ENCODE measurements at places on chromosomes 13 and 19.

GRCh38 chr19:4662812-4663211, 7.3 kb downstream of the MYDGF start:
- no peak for DNase-seq

GRCh38 chr19:49456326-49456725, 3.3 kb downstream of the ALDH16A1 start:
- DNase-seq: no peak

DNA sequence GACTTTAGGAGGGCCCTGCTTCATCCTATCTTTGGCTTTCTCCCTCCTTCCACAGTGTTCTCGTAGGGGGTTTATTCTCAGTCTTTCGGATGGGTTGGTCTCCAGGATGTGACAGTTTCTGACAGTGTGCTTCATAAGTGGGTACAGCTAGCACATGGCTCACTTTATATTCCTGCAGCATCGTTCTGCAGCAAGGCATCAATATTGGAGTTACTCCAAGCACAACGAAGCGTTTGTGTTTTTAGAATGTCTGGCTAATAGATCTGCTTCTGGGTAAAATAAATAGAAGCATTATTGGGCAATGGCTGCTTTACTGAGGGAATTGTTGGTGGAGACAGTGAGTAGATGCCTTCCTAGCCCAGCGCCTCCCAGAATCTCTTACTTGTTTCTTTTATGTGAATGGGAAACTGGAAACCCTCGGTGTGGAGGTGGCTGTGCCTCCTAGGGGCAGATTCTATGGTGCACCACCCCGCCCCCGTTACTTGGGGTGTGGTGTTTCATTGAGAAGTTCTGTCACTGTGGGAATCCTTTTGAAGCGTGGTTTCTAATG, 2.0 kb downstream of the FARP1 start:
- no peak for DNase-seq

- no peak for DNase-seq
Measured at GRCh38 chr19:18453269-18454024, 15.5 kb upstream of the ISYNA1 start.

DNA sequence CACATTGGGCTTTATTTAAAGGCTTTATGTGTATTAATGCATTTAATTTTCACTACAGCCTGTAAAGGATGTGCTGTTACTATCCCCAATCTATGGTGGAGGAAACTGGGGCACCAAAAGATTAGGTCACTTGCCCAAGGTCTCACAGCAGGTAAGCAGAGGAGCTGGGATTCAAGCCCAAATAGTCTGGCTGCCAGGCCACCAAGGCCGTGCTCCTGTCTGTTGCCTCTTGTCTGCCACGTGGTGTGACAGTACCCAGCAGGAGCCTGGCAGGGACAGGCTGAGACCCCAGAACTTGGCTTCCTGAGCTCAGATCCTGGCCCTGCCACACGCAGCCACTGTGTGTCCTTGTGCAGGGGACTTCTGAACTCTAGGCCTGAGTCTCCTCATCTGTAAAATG, 4.5 kb downstream of the NTN5 start:
- DNase-seq: no peak

GRCh38 chr19:28247243-28247642, 965.7 kb downstream of the UQCRFS1 start:
- DNase-seq: no peak

GRCh38 chr13:74134777-74135325, 647 bp upstream of the KLF12 start:
- peak; percentile 66 for DNase-seq

DNA sequence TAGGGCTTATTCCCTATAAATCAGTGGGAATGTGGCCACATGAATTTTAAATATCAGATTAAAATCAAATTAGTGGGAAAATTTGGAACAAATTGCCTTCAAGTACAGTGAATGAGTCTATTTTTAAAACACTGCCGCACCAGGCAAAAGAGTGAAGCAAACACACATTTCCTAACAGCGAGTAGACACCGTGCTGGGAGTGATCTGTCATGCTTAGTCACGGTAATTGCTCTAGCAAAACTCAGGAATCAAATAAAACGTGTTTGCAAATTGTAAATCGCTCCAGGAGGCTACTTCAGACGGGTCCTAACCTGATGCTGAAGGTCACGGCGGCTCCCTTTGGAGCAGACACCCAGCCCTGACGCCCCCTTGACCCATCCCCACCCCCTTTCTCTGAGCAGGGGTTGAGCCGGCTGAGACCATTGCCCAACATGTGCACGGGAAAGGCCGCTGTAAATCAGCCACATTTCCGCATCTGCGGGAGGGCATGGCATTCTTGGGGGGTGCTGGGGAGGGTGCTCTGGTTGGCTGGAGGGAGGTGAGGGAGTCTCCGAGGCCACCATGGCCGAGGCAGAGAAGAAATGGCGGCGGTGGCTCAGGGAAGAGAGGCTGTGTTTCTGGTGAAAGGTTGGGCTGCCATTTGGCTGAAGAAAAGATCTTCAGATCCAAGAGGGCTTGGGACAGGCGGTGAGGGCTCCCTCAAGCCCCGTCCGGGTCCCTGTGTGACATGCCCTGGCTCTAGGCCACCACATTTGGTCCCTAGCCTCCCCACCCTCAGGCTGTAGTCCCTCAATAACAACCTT, 8.9 kb downstream of the CEBPA start:
- no peak for DNase-seq

Data from CD4-positive, alpha-beta T cell treated with Interleukin-2 at 100 ng/mL for 4 hours (primary cell).